PC-3 (cell line): ENCODE measurements at places on chromosomes 4 and X. TPM values are rescaled to one million over a fixed set of nuclear protein-coding genes. Genes with fewer than 3 reads are reported as not detected.

C1GALT1C1 gene
- 33.3 and 37.2 TPM in 2 replicates for total RNA-seq

ITM2A gene
- not detected in 2 replicates for total RNA-seq

RAP2C gene
- 13.0 and 13.8 TPM in 2 replicates for total RNA-seq

STAP1 gene
- not detected in 2 replicates for total RNA-seq

ZNF330 gene
- 33.2 and 44.4 TPM in 2 replicates for total RNA-seq

FGFR3 gene
- 0.11 and 0.86 TPM in 2 replicates for total RNA-seq

TEC gene
- 3.9 and 10.4 TPM in 2 replicates for total RNA-seq

CXorf65 gene
- total RNA-seq = not detected in 2 replicates

TMPRSS11D gene
- not detected in 2 replicates for total RNA-seq

SH3D19 gene
- total RNA-seq = 30.1 and 31.1 TPM in 2 replicates

C4orf36 gene
- total RNA-seq = 1.8 and 2.0 TPM in 2 replicates

NAT8L gene
- 1.6 and 2.0 TPM in 2 replicates for total RNA-seq

ATP1B4 gene
- total RNA-seq = not detected in 2 replicates

TBL1X gene
- 31.9 and 51.6 TPM in 2 replicates for total RNA-seq

TMEM47 gene
- 4.7 TPM in 2 replicates for total RNA-seq

IL2 gene
- total RNA-seq = not detected in 2 replicates

MGARP gene
- 0.33 TPM in 1 of 2 replicates, not detected in the other for total RNA-seq

GRPR gene
- 22.5 and 26.5 TPM in 2 replicates for total RNA-seq

MAPK10 gene
- 0.44 TPM in 1 of 2 replicates, not detected in the other for total RNA-seq
